ENCODE measurements at places on chromosomes 4 and X. TPM values are rescaled to one million over a fixed set of nuclear protein-coding genes. Genes with fewer than 3 reads are reported as not detected.

GRCh38 chr4:121076416-121076815 lies 4.1 kb upstream of the NDNF start:
- DNase-seq: no peak

GRCh38 chr4:41655177-41655576 lies 93.3 kb downstream of the PHOX2B start:
- DNase-seq: no peak

GRCh38 chr4:113901994-113902787 lies 77.3 kb downstream of the ARSJ start:
- DNase-seq: no peak

GRCh38 chr4:2266181-2266580 lies 4.3 kb upstream of the MXD4 start:
- DNase-seq: no peak

DNA sequence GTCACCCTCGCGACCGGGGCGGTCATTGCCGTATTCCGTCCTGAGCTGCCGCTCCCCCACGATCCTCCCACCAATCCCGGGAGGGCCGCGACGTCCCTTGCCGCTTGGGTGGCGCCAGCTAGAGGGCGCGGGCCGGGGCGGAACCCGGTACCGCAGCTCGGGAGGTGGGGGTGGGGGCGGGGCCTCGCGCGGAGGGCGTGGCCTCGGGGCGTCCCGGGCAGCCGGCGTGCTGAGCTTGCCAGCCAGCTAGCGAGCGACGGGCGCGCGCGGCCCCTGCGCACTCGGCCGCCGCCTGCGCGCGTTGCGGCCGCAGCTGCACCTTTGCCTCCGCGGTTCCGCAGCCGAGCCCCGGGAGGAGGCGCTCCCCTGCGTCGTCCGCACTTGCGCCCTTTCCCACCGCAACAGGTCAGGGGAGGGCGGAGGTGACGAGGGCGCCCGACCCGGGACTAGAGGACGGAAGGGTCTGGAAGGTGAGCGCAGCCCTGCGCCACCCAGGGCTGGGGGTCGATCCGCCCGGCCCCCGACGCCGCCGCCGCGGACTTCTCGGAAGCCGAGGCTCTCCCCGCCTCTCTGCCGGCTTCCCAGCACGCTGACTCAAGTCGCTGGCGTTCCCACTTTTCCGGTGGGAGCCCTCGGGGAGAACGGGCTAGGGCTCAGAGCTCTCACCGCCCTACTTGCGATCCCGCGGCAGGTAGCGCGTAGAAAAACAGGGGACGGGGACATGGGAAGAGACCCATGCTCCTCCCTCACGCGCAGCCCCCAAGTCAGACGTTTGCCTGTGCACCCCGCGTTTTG lies at the start of gene AFF1:
Gene AFF1, plus strand, starts transcription at position 241 of the 795 bp plus-strand sequence. CDS start 13,523 bp downstream, outside the sequence.
- DNase-seq: peak; percentile 78

GRCh38 chr4:184315675-184316359 lies 98.1 kb upstream of the ENPP6 start:
- DNase-seq: no peak

GRCh38 chr4:26150948-26151347 lies 169.9 kb upstream of the RBPJ start:
- no peak for DNase-seq

DNA sequence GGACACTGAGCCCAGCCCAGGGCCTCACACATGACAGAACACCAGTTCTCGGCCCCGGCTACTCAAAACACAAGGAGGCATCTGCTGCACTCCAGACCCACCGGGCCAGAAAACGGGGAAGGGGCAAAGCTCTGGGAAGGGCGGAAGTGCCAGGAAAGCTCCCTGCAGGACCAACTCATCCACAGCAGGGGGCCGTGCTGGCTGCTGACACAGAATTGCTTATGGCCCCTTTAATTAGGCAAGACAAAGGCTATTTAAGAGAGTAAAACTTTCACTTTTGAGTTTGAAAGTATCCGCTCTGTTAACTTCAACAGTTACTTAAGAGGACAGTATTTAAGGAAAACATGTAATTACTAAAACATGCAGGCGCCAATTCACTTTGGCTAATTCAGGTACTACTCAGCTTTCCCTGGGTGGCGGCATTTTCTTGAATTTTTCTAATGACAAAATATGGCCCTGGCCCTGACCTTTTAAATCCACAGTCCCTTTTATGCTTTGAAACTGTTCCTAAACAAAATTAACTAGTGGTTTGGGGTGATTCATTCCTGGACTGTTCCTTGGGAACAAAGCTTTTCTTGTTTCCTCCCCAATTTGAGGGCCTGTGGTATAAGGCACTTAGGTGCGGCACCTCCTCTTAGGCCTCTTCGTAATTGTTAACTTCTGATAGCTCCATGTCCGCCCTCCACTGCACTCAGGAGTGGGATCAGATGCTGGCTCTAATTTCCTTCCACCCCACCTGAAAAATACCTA lies 40.4 kb downstream of the NSG1 start:
- no peak for DNase-seq

DNA sequence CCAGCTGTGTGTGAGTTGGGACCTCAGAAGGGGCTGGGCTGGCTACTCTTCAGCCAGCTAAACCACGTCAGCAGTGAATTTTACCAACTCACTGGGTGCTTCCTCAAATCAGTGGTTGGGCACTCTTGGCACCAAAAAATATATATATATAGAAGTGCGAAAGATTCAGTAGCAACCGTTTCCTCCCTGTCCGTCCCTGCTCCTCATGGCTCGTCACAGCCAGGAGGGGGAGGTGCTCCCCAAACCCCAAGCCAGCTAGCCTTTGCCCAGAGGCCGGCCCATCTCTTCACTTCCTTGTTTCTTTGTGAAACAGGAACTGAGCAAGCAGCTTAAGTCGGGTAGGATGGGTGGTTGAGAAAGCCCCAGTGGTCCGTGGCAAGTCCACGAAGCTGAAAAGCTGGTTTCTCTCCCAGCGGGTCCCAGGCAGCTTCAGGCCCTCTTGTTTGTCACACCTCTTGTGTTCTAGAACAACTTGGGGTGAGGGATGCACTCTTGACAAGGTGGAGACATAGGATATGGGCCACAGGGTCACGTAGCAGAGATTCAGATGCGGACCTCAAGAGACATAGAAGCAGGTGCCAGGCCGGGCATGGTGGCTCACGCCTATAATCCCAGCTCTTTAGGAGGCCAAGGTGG lies 6.8 kb upstream of the SASH3 start:
- no peak for DNase-seq

- no peak for DNase-seq
Observed at GRCh38 chr4:154044742-154045485, 256.0 kb upstream of the SFRP2 start.

SLC2A9 gene
- not detected for total RNA-seq

PWWP3B gene
- total RNA-seq: 0.12 TPM

UGT2B7 gene
- not detected for total RNA-seq

JADE3 gene
- 9.6 TPM for total RNA-seq

SASH3 gene
- total RNA-seq: not detected

AADAT gene
- 14.5 TPM for total RNA-seq
